MM.1S (cell line): ENCODE measurements at places on chromosomes 13 and 19.

- no peak for DNase-seq
Measured at GRCh38 chr13:28099396-28100149, 803 bp downstream of the FLT3 start.

- no peak for DNase-seq
Measured at GRCh38 chr13:112466132-112467058, 90.2 kb downstream of the SPACA7 start.

GRCh38 chr13:42600943-42601342 is 27.0 kb downstream of the TNFSF11 start:
- DNase-seq: no peak

DNA sequence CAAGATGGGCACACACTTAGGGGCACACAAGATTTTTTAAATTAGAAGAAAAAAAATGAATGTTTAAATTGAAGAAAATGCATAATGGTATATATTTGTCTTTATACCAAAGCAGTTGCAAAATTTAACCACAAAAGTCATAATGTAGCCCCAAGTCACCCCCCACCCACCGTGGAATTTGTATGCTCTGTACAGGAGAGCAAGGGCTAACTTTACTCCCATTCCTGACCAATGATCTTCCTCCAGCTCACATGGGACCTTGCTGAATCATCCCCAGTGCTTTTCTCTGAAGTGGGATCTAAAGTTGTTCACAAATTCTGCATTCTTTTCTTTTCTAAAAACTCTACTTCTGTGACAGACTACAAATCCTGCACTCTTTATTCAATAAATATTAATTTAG is 597.0 kb downstream of the UQCRFS1 start:
- DNase-seq: no peak

GRCh38 chr19:32598022-32598421 is 17.0 kb downstream of the PDCD5 start:
- DNase-seq: no peak

DNA sequence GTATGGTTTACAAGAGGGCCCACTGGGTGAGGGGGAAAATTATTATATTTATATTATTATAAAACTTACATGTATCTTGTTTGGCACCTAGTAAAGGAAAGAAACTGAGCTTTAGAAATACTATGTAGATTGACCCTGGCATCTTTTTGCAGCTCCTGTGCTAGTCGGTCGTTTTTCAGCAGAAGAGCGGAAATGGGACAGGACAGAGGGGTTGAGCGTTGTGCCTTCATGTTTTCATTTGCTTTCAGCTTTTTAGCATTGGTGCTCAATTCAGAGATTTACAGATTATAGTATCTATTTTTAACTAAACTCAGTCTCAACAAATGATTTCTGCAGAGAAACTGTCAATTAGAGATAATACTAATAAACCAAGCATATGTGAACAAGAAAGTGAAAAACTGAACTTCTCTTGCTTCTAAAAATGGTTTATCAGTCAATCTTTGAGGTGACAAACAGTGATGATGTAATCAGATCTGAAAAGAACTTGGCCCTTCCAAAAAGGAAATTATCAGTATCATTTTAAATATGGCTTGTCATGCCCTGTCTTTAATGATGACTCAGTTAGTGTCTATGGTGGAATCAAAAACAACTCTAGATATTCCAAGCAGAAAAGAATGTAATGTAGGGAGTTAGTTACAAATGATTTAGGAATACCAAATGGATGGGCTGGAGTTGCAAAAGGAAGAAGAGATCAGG is 56.9 kb upstream of the KCTD4 start:
- no peak for DNase-seq

DNA sequence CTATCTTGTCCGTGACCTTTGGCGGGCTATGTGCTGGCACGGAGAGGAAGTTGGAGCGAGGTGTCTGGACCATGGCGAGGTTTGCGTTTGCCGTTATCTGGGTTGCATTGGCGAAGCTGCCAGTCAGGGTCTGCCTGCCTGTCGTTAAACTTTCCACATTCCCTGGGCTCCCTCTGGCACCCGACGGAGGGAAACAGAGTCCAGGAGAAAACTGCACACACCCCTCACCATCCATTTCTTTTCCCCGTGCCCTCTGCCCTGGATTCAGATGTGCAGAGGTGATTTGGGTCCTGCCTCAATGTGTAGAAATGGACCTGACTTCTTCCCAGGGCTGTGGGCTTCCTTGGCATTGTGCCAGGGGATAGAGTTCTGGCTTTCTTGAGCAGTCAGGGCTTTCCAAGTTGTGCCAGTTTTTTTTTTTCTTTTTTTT is 142.4 kb downstream of the URI1 start:
- no peak for DNase-seq

DNA sequence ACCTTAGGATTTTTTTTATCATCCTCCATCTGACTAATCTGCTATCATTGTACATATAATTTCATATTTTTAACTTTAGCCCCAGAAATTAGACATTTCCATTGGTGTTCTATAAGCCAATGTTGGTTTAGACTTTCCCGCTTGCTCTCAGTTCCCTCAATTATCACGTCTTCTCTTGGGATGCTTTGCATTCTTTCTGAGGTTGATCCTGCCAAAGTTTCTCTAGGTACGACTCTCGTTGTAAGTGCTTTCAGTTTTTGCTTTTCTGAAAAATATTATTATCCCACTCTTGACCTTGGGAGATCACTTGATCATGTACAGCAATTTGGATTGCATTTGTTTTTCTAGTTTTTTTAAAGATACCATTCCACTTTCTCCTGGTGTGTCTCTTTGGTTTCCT is 270.2 kb downstream of the IRS2 start:
- no peak for DNase-seq

- no peak for DNase-seq
Measured at GRCh38 chr13:33340631-33341030, 55.1 kb upstream of the STARD13 start.

- DNase-seq: no peak
Measured at GRCh38 chr13:72341904-72342303, 385.5 kb downstream of the MZT1 start.
